T-helper 2 cell treated with Interferon-gamma antibody and Interleukin-4, amounts not matched to agents 5 μg/mL and 100 μg/mL, for 36 hours (primary cell): ENCODE measurements at places on chromosomes 4 and X.
A peak's percentile ranks its signal among the peaks of the same experiment; 100 is the strongest.

DNA sequence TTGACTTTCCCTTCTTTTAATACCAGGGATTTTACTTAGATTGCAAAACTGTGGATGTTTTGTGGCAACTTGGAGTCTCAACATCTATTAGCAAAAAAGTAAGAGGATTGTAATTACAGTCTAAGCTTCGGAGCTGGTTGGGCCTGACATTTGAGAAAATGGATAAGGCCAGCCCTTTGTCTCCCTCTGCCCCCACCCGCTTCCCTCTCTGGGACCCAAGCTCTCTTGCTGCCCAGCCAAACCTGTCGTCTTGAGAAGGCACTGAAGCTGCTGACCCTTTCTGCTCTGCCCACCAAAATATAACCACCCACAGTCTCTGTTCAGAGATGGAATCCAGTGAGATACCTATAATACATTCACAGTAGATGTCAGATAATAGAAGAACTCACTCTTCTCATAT is 49.6 kb downstream of the SHROOM3 start:
- no peaks in the 10 kb centered on the region for H3K36me3 ChIP-seq
- H3K4me1 ChIP-seq: no peaks in the 10 kb centered on the region
- DNase-seq: no peak
- no peak overlapping the region for H3K27ac ChIP-seq
- no peak overlapping the region for H3K4me3 ChIP-seq

DNA sequence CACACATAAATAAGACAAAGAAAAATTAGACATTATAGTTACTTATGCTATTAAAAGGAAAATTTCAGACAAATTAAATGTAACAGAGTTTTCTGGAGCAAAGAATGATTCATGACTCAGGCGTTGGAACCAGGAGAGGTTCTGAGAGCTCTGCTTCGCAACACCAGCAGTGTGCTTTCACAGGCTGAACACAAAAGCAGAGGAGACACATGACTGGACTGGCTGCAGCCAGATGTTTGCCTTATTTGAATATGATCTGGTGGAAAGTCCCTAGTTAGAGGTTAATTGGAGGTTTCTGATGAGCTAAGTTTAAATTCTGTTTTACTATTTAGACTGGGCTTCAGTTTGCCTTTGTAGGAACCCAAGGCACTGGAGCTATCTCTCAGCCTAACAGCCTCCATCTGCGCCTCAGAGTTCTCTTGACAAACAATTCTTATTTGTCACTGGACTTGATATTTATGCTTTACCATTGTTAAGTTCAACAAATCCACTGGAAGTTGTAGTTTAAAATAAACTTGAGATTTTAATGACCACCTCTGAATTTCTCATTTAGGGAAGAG is 16.2 kb downstream of the BOD1L1 start:
- no peak overlapping the region for H3K4me3 ChIP-seq
- H3K4me1 ChIP-seq: peaks cover 11% of the 10 kb centered on the region
- no peak for DNase-seq
- no peak overlapping the region for H3K27ac ChIP-seq

DNA sequence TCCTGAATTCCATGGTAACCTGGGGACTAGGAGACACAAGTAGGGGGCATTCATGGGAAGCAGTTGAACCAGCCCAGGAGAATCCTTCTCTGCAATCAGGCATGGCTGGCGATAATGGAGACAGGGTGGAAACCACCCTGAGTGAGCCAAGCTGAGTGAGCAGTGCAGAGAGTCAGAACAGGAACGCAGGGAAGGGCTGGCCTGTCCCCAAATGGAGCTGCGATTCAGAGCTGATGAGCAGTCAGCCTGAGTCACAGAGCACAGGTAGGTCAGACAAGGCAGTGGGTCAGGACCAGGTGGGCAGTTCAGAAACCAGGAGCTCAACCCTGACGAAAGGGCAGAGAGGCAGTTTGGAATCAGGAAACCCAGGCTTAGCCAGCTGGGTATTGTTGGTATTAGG is 129.0 kb downstream of the BTC start:
- H3K4me3 ChIP-seq: no peak overlapping the region
- no peak overlapping the region for H3K27ac ChIP-seq
- H3K27me3 ChIP-seq: peaks cover 10% of the 10 kb centered on the region
- no peaks in the 10 kb centered on the region for H3K4me1 ChIP-seq

DNA sequence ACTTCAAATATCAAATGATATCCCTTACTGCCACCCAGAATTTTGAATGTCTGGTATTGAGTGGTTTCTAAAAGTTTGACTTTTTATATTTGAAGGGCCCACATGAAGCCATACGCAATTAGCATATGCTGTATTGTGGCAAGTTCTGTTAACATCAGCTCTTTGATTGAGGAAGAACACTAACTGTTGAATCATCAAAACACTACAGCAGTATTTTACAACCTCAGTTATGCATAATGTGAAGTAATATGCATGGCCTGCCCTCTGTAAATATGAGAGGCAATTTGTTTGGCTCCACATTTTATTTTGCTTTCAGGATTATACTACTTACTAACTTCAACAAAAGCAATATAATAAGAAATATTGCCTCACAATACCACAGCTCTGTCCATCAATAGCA is 62.2 kb upstream of the DMD start:
- H3K27me3 ChIP-seq: no peaks in the 10 kb centered on the region
- H3K27ac ChIP-seq: no peak overlapping the region
- H3K36me3 ChIP-seq: no peaks in the 10 kb centered on the region
- H3K4me3 ChIP-seq: no peak overlapping the region
- no peak for DNase-seq
- H3K4me1 ChIP-seq: no peaks in the 10 kb centered on the region

DNA sequence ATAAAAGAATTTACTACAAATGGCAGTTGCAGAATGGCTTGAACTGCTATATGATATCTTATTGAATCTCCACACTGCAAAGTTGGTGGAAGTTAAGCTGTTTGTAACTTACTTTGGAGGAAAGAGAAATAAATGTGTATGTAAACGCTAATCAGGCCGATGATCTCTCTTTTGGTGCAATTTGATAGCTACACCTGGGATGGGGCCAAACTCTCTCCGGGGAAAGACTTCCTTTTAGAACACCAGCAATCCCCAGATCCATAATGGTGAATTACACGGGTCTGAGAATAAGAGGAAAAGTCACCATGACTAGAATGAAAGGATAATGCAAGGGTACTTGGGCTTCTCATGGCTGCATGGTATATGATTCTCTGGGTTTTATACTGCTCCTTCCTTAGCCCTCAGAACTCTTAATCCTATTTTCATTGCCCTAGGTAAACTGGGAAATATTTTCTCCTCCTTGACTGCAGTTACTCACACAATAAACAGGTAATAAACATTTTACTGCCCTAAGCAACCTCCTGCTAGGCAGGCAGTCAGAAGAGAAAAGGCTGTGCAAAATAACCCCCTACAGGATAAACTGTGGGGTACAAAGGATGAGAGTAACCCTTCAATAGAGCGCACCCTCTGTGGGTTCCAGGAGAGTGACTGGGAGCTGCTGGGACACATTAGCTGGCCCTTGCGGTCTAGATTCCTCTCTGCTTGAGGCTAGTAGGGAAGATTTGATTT is 109.3 kb downstream of the MGST2 start:
- peaks cover 8% of the 10 kb centered on the region for H3K27me3 ChIP-seq
- H3K4me3 ChIP-seq: no peak overlapping the region
- no peaks in the 10 kb centered on the region for H3K4me1 ChIP-seq

- H3K36me3 ChIP-seq: no peaks in the 10 kb centered on the region
- H3K27me3 ChIP-seq: peaks cover 6% of the 10 kb centered on the region
- H3K4me1 ChIP-seq: no peaks in the 10 kb centered on the region
- no peak overlapping the region for H3K27ac ChIP-seq
- H3K4me3 ChIP-seq: no peak overlapping the region
- no peak for DNase-seq
Measured at GRCh38 chr4:40969501-40969900, 219.7 kb downstream of the NSUN7 start.

- H3K4me3 ChIP-seq: no peak overlapping the region
- H3K27ac ChIP-seq: no peak overlapping the region
Measured at GRCh38 chr4:167779280-167779679, 313.1 kb upstream of the ANXA10 start.

- H3K27me3 ChIP-seq: no peaks in the 10 kb centered on the region
- no peaks in the 10 kb centered on the region for H3K36me3 ChIP-seq
- no peak overlapping the region for H3K27ac ChIP-seq
- no peak overlapping the region for H3K4me3 ChIP-seq
Measured at GRCh38 chr4:94811643-94812042, 53.9 kb downstream of the BMPR1B start.

- no peaks in the 10 kb centered on the region for H3K36me3 ChIP-seq
- no peak overlapping the region for H3K27ac ChIP-seq
- H3K4me1 ChIP-seq: peaks cover 7% of the 10 kb centered on the region
Measured at GRCh38 chrX:115579786-115580294, 18.9 kb downstream of the PLS3 start.

GRCh38 chr4:38666766-38667084 is 2.7 kb downstream of the KLF3 start:
- H3K4me3 ChIP-seq: peak overlapping the region; percentile 49
- peaks cover 3% of the 10 kb centered on the region for H3K36me3 ChIP-seq
- no peak overlapping the region for H3K27ac ChIP-seq
- peaks cover 59% of the 10 kb centered on the region for H3K27me3 ChIP-seq
- H3K4me1 ChIP-seq: peaks cover 34% of the 10 kb centered on the region
- no peak for DNase-seq

- no peak overlapping the region for H3K27ac ChIP-seq
- H3K4me1 ChIP-seq: no peaks in the 10 kb centered on the region
- H3K4me3 ChIP-seq: no peak overlapping the region
- no peaks in the 10 kb centered on the region for H3K36me3 ChIP-seq
- no peaks in the 10 kb centered on the region for H3K27me3 ChIP-seq
Measured at GRCh38 chr4:13966231-13967195, 339.0 kb upstream of the BOD1L1 start.

DNA sequence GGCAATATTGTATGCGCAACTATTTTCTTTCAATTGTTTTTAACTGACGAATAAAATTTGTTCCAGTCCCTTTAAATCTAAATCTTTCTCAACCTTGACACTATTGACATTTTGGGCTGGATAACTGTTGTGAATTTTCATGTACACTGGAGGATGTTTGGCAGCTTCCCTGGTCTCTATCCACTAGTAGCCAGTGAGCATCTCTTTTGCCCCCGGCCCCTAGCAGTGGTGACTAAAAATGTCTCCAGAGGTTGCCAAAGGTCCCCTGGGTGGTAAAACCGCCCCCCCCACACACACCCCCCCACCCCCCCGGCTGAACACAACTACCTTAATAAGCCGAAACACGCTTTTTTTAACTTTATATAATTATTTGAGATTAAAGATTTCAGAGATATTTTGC is 514 bp downstream of the FANCB start:
- H3K27ac ChIP-seq: peak overlapping the region; percentile 81
- H3K36me3 ChIP-seq: peaks cover 20% of the 10 kb centered on the region
- peak overlapping the region; percentile 85 for H3K4me3 ChIP-seq
- DNase-seq: no peak
- peaks cover 26% of the 10 kb centered on the region for H3K4me1 ChIP-seq

- H3K4me1 ChIP-seq: peaks cover 21% of the 10 kb centered on the region
- DNase-seq: no peak
- no peak overlapping the region for H3K4me3 ChIP-seq
- peaks cover 14% of the 10 kb centered on the region for H3K27me3 ChIP-seq
- H3K27ac ChIP-seq: no peak overlapping the region
Measured at GRCh38 chr4:73721909-73722308, 18.5 kb upstream of the CXCL8 start.

DNA sequence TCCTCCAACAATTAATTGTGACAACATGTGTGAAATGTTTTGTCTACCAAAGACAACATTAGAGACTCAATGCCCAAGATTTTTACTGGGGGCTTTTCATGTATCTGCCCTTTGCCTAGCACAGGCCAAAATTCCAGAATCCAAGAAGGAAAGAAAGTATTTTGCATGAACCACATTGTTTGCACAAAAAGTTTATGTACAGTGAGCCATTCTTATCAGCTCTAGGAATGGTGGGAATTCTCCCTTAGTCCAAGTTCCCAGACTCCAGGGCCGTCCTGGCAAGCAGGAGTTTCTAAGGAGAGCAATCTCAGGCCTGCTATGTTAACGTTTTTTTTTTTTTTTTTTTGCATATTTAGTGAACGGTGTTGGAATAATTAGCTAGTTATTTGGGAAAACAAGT is 21.6 kb downstream of the GPRASP1 start:
- no peak for DNase-seq
- no peaks in the 10 kb centered on the region for H3K27me3 ChIP-seq
- no peaks in the 10 kb centered on the region for H3K4me1 ChIP-seq

- H3K4me1 ChIP-seq: peaks cover 25% of the 10 kb centered on the region
- no peak overlapping the region for H3K4me3 ChIP-seq
- H3K27ac ChIP-seq: no peak overlapping the region
- no peaks in the 10 kb centered on the region for H3K36me3 ChIP-seq
- DNase-seq: no peak
- H3K27me3 ChIP-seq: peaks cover 55% of the 10 kb centered on the region
Measured at GRCh38 chr4:153151535-153152455, 52.4 kb upstream of the TRIM2 start.

- H3K4me1 ChIP-seq: no peaks in the 10 kb centered on the region
- no peaks in the 10 kb centered on the region for H3K27me3 ChIP-seq
- H3K4me3 ChIP-seq: no peak overlapping the region
- H3K27ac ChIP-seq: no peak overlapping the region
- no peak for DNase-seq
- H3K36me3 ChIP-seq: no peaks in the 10 kb centered on the region
Measured at GRCh38 chr4:105996845-105997244, 101.6 kb downstream of the NPNT start.

- no peaks in the 10 kb centered on the region for H3K4me1 ChIP-seq
- no peak within 1 kb of the TSS for H3K4me3 ChIP-seq
- no peak within 1 kb of the TSS for H3K27ac ChIP-seq
- H3K27me3 ChIP-seq: no peaks in the 10 kb centered on the region
- DNase-seq: no peak
Measured at GRCh38 chrX:126552313-126553022, at the start of gene DCAF12L1. Gene DCAF12L1, minus strand, starts transcription at chrX:126552814. Its CDS starts 206 bp downstream, at chrX:126552608.

DNA sequence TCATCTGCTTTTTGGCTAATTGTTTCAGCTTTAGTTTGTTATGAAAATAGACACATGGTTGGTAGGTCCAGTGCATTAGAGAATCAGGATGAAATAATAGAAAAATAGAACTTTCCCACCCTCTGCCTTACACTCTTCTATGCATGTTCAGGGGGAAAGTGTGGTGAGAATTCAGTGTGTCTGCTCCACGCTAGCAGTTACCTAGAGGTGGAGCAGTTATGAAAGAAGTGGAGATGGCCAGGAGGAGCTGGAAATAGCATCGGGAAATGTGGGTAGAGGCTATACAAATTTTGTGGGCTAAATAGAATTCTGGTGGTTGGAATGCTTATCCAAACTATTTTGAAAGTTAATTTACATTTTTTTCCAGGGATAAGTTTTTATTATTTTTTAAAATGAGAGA is 91.4 kb upstream of the MAD2L1 start:
- H3K36me3 ChIP-seq: no peaks in the 10 kb centered on the region
- no peak overlapping the region for H3K4me3 ChIP-seq
- no peaks in the 10 kb centered on the region for H3K4me1 ChIP-seq
- no peaks in the 10 kb centered on the region for H3K27me3 ChIP-seq
- no peak overlapping the region for H3K27ac ChIP-seq

DNA sequence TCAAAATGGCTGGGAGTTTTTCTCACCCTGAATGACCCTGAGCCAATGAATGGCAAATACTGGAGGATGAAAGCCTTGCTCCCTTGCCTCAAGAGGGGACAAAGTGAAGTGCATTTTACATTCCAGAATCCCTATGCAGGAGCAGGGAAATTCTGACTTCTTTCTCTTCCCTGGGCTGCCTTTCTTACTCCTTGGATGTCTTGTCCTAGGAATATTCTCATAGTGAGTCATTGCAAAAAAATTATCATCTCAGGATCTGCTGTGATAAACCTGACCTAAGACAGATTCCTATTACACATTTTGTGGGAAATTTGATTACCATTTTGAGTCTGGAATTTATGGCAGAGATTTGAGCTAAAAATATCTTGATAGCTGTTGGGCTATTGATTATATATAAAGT is 199.9 kb downstream of the TMA16 start:
- H3K27ac ChIP-seq: no peak overlapping the region
- H3K27me3 ChIP-seq: no peaks in the 10 kb centered on the region
- DNase-seq: no peak
- H3K4me1 ChIP-seq: no peaks in the 10 kb centered on the region
- H3K4me3 ChIP-seq: no peak overlapping the region
